ENCODE measurements at places on chromosomes 11 and 22.

- DNase-seq, result no peak
Measured at GRCh38 chr11:83628622-83629355, 342.6 kb upstream of the CCDC90B start.

DNA sequence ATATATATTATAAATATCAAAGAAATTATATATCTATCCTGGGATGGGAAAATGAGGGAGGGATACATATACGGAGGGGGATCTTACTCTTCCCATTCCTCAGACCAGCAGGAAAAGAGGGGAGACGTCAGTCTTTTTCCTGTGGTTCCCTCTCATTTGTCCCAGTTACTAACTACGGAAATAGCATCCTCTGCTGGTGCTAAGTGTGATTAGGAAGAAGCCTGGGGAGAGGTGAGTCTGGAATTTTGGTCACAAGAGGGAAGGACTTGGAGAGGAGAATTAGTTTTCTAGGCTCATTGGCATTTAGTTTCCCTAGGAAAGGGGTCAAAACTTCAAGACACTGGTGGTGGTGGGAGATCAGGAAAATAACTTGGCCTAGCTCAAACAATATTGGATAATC lies 11.6 kb downstream of the MED19 start:
- no peak for DNase-seq

- DNase-seq, result no peak
Measured at GRCh38 chr11:203056-203944, 3.9 kb downstream of the BET1L start.

DNA sequence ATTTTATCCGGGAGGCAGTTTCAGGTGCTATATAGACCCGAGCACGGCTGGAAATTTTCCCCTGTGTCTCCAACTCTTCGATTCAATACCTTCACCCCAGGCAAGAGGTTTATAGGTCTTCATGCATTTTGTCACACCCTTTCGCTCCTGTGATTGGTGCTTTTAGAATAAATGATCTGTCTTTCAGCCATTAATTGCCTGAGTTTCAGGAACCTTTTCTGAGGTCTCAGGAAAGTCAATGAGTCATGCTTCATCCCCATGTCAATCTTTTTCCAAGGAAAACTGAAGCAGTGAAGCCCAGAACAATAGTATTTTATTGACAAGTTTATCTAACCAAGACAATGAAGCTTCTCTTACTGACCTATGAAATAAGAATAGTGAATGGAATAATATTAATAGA lies 29.9 kb downstream of the FAM181B start:
- DNase-seq, result no peak

DNA sequence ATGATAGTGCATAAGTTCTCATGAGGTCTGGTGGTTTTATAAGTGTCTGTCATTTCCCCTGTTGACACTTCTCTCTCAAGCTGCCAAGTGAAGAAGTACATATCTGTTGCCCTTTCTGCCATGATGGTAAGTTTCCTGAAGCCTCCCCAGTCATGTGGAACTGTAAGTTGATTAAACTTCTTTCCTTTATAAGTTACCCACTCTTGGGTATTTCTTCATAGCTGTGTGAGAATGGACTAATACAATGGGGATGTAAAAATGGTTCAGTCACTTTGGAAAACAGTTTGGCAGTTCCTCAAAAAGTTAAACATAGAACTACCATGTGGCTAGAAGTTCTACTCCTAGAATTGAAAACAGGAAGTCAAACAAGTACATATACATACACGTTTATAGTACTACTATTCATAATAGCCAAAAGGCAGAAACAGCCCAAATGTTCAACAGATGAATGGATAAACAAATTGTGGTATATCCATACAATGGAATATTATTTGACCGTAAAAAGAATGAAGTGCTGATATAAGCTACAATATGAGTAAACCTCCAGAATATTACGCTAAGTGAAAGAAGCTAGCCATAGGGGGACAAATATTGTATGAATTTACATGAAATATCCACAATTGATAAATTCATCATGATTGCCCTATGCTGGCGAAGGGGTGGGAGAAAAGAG lies 16.0 kb upstream of the DKK3 start:
- DNase-seq, result no peak

DNA sequence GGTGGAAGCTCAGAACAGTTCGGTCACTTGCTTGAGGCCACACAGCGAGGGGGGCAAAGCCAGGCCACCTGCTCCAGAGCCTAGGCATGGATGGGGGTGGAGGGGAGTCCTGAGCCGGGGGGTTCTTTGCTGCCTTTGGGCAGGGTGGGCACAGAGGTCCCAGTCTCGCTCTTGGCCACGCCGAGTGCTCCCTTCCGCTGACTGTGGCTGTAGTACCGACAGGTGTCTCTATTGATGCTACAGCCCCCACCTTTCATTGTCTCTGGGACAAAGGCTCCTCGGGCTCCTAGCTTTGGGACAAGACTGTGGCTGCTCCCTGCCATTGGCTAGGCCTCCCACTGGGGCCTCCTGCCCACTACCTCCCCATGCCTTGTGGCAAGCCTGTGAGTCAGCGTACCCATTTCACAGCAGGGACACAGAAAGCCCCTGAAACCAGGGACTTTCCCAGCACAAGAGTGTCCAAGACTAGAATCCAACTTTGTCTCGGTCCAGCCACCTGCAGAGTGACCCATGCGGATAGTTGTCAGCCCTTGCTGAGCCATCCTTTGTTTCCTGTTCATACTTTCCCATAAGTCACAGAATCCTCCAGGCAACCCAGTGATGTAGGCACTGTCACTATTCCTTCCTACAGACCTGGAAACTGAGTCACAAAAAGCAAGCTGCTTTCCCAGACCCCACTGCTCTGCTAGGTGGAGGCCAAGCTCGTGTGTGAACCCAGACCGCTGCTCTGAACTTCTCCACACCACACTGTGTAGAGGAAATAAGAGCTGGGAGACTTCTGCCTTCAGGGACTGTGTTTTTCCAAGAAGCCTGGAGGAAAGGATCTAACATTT lies 17.2 kb downstream of the MYEOV start:
- no peak for DNase-seq
